Naive B cell (primary cell): ENCODE measurements at places on chromosomes 1 and 21.

DNA sequence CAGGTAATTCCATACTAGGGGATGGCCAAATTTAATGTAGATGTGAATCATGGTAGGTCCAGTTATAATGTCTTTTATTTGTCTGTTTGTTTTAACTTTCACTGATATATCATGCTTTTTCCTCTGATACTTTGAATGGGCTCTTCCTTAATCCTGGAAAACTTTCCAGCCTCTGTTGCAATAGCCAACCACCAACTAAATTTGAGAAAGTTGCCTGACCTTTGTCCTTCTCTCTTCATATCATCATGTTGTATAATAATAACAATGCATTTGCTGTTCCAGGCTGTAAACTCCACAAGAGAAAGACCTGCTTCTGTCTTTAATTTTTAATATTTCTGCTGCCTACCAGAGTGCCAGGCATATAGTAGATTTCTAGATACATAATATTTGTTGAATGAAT is 146.1 kb downstream of the HMCN1 start:
- H3K27ac ChIP-seq = no peak overlapping the region
- no peak overlapping the region for H3K4me3 ChIP-seq
- H3K4me1 ChIP-seq = no peaks in the 10 kb centered on the region

- peaks cover 30% of the 10 kb centered on the region for H3K36me3 ChIP-seq
- H3K4me3 ChIP-seq = no peak overlapping the region
- DNase-seq = no peak
Measured at GRCh38 chr1:24420547-24420946, 4.9 kb downstream of the NIPAL3 start.

DNA sequence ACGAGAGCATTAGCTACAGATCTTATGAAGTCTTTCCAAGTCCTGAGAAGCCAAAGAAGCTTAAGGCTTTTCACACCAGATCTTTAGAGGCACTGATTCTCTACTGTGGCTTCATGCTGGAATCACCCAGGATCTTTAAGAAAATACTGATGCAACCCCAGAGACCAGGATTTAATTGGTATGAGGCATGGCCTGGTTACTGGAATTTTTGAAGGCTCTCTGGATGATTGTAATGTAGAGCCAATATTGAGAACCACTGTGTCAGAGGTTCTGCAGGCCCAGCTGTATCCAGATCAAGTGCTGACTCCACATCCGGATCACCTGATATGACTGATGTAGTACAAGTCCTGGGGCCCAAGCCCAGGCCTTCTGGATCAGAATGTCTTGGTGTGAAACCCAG is 105.7 kb downstream of the PLPPR5 start:
- no peaks in the 10 kb centered on the region for H3K27me3 ChIP-seq
- no peak for DNase-seq
- H3K4me1 ChIP-seq = peaks cover 6% of the 10 kb centered on the region
- H3K36me3 ChIP-seq = peaks cover 8% of the 10 kb centered on the region
- no peak overlapping the region for H3K4me3 ChIP-seq
- H3K27ac ChIP-seq = no peak overlapping the region

DNA sequence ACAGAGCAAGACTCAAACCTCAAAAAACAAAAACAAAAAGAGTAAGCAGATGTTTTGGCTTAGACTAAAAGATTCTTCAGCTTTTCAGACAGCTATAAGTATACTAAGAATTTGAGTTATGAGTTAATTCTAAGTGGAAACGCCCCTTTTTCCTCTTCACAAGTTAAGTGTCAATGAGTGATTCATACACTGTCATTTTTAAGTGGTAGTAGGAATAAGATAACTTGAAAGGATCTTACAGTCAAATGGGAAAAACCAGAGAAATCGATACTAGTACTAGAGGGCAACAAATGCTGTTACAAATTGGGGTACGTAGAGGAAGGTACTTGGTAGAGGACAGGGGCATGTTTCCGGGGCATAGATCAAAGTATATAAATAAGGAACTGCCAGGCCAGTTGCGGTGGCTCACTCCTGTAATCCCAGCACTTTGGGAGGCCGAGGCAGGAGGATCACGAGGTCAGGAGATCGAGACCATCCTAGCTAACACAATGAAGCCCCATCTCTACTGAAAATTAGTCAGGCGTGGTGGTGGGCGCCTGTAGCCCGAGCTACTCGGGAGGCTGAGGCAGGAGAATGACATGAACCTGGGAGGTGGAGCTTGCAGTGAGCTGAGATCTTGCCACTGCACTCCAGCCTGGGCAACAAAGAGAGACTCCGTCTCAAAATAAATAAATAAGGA is 7.4 kb downstream of the H3-3A start:
- peak overlapping the region; percentile 83 for H3K27ac ChIP-seq
- peaks cover 35% of the 10 kb centered on the region for H3K4me1 ChIP-seq
- no peak for DNase-seq
- peaks cover 20% of the 10 kb centered on the region for H3K36me3 ChIP-seq
- H3K4me3 ChIP-seq = no peak overlapping the region

GRCh38 chr1:210151052-210151672 is 81.4 kb upstream of the SERTAD4 start:
- no peak for DNase-seq
- H3K4me3 ChIP-seq = no peak overlapping the region
- no peak overlapping the region for H3K27ac ChIP-seq
- no peaks in the 10 kb centered on the region for H3K36me3 ChIP-seq

DNA sequence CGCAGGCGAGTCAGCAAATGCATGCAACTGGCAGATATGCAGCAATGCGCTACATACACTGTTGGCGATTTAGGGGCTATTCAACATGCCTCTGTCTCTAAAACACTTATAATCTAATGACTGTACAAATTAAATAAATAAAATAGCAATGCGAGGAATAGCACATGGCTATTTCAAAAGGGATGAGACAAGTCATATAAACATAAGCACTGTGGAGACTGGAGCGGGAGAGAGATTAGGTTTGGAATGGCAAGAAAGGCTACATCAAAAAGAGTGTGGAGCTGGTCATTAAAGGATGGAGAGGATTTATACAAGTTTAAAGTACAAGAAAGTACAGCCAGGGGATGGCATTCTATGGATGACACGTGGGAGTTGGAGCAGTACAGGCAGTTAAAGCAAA is 523.5 kb upstream of the CAMK1G start:
- H3K4me1 ChIP-seq = no peaks in the 10 kb centered on the region
- H3K27me3 ChIP-seq = no peaks in the 10 kb centered on the region
- H3K36me3 ChIP-seq = no peaks in the 10 kb centered on the region
- DNase-seq = no peak
- H3K4me3 ChIP-seq = no peak overlapping the region

DNA sequence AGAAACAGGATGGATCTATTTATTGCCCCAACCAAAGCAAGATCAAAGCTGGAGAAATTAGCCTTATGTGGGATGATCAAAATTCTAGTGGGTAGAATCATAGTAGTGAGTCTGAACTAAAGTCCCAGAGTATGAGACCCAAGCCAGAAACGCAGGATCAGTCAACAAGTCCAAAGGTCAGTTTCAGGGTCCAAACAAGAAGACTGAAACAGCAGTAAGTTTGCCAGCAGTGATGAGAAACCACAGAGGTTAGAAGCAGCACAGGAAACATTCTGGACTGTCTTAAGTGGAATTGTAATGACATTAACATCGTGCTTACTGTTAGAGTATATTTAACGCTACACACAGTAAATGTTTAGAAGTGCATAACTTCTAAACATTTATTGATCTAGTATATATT is 251.0 kb downstream of the LRRIQ3 start:
- H3K4me3 ChIP-seq = no peak overlapping the region
- no peak for DNase-seq
- H3K4me1 ChIP-seq = no peaks in the 10 kb centered on the region
- no peaks in the 10 kb centered on the region for H3K36me3 ChIP-seq

DNA sequence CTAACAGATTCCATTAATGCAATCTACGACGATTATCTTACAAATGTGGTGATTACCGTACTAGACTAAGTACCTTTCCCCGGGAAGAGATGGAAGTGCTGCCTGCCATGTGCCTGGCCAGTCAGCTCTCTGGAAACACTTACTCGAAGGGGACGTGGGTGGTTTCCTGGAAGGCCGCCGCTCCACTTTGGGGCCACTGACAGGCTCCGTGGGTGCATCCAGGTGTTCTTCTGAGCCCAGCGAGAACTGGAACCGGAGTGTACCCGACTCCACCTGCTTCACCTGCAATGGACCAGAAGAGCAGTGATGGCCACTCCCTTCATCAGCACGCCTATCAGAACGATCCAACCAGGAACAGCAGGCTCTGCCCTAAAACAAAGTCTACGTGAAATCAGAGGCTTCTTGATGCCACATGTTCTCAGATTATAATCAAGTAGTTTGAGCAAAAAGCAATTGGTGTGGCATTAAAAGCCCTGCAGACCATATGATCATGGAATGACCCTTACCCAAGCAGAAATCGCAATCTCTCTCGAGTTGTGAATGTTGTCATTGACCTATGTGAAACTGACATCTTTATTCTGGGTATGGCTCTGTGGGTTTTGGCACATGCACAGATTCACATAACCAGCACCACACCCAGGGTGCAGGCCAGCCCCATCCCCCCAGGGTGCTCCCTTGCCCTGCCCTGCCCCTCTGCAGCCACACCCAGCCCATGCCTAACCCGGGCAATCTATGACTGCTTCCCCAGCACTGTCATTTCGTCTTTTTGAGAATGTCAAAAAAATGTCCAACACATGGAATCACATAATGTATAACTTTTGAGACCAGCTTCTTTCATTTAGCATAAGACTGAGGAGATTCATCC is 64.5 kb downstream of the NPHP4 start:
- H3K4me1 ChIP-seq = no peaks in the 10 kb centered on the region
- H3K36me3 ChIP-seq = peaks cover 28% of the 10 kb centered on the region
- no peaks in the 10 kb centered on the region for H3K27me3 ChIP-seq
- H3K4me3 ChIP-seq = no peak overlapping the region
- no peak for DNase-seq

GRCh38 chr1:186540521-186540920 is 79.6 kb upstream of the PDC start:
- H3K27me3 ChIP-seq = no peaks in the 10 kb centered on the region
- no peak overlapping the region for H3K4me3 ChIP-seq
- no peak overlapping the region for H3K27ac ChIP-seq
- H3K4me1 ChIP-seq = no peaks in the 10 kb centered on the region

DNA sequence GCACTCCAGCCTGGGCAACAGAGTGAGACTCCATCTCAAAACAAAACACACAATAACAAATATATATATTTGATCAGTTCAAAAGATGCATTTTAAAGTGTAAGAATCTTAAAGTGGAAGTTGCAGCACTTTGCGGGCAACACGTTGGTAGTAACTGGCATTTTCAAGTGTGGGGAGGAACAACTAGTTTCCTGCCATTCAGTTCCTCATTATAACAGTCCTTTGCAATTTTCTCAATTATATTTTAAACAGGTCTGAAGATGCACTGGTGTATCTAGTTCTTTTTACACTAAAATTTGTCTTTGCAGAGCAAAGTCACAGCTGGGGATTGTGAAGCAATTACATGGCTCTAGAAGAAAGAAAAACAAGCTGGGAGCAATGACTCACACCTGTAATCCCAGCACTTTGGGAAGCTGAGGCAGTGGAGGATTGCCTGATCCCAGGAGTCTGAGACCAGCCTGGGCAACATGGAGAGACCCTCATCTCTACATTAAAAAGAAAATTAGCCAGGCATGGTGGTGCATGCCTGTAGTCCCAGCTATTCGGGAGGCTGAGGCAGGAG is 25.3 kb downstream of the RRAGC start:
- peaks cover 2% of the 10 kb centered on the region for H3K4me1 ChIP-seq

GRCh38 chr1:155392898-155393411 is 72.3 kb downstream of the RUSC1 start:
- no peak overlapping the region for H3K27ac ChIP-seq
- no peaks in the 10 kb centered on the region for H3K27me3 ChIP-seq

- H3K36me3 ChIP-seq = no peaks in the 10 kb centered on the region
- no peak for DNase-seq
- H3K4me1 ChIP-seq = no peaks in the 10 kb centered on the region
- no peaks in the 10 kb centered on the region for H3K27me3 ChIP-seq
Measured at GRCh38 chr1:64653466-64653865, 91.4 kb upstream of the RAVER2 start.

DNA sequence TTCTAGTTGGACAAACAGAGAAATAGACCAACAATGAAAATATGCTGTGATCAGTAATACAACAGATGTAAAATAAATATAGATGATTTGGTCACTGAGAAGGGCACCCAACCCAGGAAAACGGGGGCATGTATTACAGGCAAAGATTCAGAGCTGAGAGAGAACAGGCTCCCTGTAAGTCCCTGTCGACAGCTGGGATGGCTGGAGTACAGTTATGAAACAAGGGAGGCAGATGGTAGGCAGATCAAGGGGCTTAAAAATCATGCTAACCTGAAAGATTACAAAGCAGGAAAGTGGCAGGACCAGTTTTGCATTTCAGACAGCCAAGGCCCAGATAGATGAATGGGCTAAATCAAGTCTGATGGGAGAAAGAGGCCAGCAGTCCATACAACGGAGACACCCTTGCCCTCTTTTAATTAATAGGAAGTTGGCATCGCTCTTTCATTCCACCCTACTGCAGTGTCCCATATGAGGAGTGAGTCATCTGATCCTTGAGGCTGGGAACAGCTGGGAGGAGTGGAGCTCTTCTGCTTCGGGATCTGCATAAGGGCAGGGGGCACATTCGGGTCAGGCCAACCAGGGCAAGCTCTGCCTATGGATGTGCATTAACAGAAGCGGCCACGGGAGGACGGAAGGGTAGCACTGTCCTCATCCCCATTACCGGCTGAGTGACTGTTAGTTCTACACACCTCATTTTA is 171.1 kb downstream of the DAB1 start:
- peaks cover 4% of the 10 kb centered on the region for H3K36me3 ChIP-seq
- H3K27me3 ChIP-seq = no peaks in the 10 kb centered on the region
- no peak for DNase-seq
- H3K4me3 ChIP-seq = no peak overlapping the region

- DNase-seq = peak; percentile 5
- H3K4me3 ChIP-seq = no peak overlapping the region
- H3K27ac ChIP-seq = no peak overlapping the region
- H3K27me3 ChIP-seq = peaks cover 30% of the 10 kb centered on the region
Measured at GRCh38 chr21:34722684-34723300, 54.0 kb downstream of the CLIC6 start.

DNA sequence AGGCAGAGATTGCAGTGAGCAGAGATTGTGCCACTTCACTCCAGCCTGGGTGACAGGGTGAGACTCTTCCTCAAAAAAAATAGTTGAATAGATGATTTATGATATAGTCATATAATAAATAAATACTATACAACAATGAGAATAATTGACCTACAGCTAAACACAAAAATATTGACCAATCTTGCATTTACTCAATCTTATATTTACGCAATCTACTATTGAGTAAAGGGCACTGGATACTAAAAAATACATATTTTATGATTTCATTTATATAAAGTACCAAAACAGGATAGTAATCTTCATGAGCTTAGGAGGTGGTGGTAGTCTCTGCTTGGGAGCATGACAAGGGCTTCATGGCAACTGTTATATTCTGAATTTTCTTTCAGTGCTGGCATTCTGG is 19.1 kb upstream of the GBP3 start:
- H3K27me3 ChIP-seq = no peaks in the 10 kb centered on the region
- H3K4me3 ChIP-seq = no peak overlapping the region
- H3K36me3 ChIP-seq = no peaks in the 10 kb centered on the region
- DNase-seq = no peak

DNA sequence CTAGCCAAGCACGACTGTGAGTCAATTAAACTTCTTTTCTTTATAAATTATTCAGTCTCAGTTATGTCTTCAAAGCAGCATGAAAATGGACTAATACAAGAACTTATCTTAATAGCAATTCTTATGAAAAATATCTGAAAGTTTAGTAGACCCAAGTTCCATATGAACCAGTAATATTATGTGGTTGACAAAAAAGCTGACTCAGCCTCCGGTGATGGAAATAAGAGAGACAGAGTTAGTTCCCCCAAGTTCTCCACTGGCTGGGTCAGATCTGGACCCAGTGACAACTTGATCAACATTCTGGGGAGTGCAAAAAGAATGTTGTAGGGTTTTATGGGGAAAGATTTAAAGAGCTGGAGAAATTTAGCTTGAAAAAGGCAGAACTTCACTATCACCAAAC is 72.5 kb upstream of the DNAH14 start:
- no peaks in the 10 kb centered on the region for H3K36me3 ChIP-seq
- DNase-seq = no peak
- H3K27ac ChIP-seq = no peak overlapping the region
- H3K27me3 ChIP-seq = peaks cover 15% of the 10 kb centered on the region
- H3K4me1 ChIP-seq = no peaks in the 10 kb centered on the region
